ENCODE measurements at places on chromosomes 5 and 9.
A peak's percentile ranks its signal among the peaks of the same experiment; 100 is the strongest.

DNA sequence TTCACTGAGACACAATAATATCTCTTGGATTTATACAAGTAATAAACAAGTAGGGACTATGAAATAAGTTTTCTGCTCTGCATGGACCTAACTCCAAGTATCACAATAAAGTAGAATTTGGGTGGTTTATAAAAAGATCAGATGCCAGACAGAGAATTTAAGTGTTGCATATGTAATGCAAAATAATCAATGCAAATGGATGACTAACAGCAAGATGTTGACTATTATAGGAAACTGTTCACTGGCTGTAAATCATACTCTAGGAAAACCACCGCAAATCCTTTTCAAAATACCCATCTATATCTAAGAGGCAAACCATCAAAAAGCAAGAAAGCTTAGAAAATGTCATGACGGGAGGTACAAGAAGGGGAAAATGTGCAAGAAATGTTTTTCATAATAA lies 539.8 kb upstream of the FAM174A start:
- DNase-seq = no peak

DNA sequence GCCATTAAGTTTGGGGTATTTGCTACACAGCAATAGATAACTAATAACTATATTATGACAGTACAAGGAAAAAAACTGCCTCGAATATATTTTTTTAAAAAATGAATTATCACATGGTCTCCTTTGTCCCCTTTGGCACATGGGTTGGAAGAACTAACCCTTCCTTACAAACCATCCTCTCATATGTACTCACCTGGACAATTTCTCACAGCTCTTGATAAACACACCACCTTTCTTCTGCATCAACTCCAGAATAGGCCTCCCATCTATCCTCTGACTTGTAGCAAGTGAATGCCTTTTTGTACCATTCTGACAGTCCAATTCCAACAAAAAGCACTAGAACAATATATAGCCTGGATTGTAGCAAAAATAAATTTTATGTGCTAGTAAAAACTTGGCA lies 78.7 kb upstream of the LARP1 start:
- no peak for DNase-seq

DNA sequence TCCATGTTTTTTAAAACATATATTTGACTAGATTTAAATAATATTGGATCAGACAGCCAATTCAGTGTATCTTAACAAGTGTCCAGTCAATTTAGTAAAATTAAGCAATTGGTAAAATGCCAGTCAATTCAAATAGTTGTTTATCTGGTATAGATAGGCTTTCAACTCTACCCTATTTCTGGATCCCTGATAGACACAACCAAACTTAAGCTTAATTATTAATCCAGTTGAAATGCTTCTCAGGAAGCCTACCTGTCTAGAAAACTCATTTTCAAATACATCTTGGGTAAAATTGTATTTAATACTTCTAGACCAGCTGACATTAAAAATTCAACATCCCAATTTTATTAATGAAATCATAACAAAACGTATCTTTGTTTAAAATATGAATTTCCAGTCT lies 710.8 kb upstream of the GRAMD2B start:
- DNase-seq = no peak

- DNase-seq = no peak
Measured at GRCh38 chr5:133475986-133476385, 136.4 kb downstream of the FSTL4 start.

DNA sequence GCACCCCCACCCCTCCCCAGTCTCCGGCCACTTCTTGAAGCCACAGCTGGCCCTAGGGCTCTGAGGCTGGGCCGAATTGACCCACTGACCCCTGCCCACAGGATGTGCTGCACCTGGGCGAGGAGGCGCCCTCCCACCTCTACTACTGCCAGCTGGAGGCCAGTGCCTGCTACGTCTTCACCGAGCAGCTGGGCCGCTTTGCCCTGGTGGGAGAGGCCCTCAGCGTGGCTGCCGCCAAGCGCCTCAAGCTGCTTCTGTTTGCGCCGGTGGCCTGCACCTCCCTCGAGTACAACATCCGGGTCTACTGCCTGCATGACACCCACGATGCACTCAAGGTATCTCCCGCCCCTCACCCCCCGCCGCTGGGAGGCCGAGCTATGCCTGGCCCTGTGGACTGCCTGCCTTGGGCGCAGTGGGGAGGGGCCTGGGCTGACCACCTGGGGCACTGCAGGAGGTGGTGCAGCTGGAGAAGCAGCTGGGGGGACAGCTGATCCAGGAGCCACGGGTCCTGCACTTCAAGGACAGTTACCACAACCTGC lies 21.3 kb downstream of the HK3 start:
- DNase-seq = peak; percentile 88

DNA sequence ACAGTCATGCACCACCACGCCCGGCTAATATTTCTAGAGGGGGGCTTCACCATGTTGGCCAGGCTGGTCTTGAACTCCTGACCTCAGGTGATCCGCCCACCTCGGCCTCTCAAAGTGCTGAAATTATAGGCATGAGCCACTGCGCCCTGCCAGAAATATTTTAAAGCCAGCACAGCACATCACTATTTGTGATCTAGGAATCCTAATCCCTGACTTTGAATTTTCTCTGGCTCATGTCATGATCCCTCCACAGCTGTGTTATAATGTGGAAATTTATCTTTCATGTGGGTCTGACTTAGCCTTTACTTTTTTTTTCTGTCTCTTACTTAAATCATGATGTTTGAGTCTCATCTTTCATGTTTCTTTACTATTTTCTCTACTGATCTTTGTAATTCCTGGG lies 18.7 kb upstream of the ITGA1 start:
- no peak for DNase-seq

DNA sequence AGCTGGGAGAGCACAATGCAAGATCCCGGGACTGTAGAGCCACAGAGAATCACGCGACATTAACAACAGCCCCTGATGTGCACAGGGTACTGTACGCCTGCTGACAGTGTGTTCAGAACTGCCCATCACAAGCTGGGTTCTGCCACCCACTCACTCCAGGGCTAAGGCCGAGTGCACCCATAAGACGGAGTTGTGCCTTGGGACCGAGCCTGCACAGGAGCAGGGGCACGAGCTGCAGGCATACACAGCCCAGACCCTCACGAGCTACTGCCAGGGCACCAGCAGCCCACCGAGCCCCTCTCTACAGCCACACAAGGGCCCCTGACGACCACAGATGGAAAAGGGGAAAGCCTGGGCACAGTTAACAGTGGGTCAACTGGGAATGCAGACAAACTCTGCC lies 67.8 kb downstream of the CAMSAP1 start:
- DNase-seq = no peak

DNA sequence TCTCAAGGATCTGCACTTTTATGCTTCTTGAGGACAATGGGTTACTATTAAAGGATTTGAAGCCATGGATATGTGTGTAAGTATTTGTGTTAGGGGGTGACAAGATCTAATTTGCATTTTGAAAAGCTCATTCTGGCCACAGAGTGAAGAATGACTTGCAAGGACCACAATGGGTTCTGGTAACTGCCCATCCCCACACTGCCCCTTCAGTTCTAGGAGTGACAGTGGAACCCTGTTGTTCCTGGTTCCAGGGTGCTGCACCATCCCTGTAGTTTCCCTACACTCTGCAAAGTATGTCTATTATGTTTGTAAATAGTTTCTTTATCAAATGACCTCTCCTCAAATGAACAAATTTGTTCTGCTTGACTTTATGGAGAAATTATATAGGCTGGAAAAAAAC lies 9.7 kb upstream of the SPRY4 start:
- no peak for DNase-seq

- no peak for DNase-seq
Measured at GRCh38 chr5:145568581-145568980, 266.6 kb downstream of the PRELID2 start.

DNA sequence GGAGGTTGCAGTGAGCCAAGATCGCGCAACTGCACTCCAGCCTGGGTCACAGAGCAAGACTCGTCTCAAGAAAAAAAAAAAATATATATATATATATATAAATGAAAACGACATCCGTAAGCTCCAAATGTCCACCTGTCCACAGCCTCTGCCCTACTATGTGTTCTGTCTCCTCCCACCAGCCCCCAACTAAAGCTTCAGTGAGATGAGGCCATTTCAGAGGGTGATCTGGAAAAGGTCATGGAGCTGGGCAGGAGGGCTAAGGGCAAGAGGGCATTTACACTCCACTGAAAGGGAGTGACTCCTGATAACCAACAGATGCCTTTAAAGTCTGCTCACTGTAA lies 2.4 kb downstream of the SPRY4 start:
- no peak for DNase-seq

- DNase-seq = no peak
Measured at GRCh38 chr5:96064877-96065276, 103.2 kb upstream of the ELL2 start.

DNA sequence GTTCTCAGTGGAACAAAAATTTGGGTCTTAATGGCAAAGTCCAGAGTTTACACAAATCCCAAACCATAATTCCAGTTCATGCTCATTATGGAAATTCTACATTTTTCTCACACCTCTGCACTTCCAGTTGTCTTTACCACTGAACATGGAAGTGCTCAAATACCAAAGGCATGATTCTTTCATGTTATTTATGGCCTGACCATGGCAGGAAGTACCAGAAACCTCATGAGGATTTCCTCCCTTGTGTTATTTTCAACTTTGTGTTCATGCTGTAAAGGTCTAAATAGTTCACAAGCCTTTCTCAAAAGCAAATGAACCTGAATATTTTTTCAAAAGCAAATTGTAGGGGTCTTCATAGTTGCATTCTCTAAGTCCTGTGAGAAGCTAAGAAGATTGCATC lies 82.0 kb upstream of the ITGA1 start:
- DNase-seq = no peak

DNA sequence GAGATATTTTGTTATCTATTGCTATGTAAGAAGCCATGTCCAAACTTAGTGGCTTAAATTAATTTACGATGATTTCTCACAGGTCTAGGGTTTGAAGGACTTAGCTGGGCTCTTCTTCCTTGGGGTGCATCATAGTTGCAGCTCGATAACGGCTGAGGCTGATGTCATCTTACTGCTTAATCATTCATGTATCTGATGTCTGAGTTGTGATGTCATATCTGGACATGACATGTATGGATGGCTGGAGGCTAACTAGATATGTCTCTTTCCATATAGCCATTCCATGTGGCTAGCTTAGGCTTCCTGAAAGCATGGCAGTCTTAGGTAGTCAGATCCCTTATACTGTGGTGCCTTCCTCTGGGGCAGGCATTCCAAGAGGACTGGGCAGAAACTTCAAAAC lies 31.6 kb downstream of the ADGRV1 start:
- DNase-seq = no peak

GRCh38 chr5:151477101-151477500 lies 29.7 kb downstream of the SLC36A1 start:
- DNase-seq = no peak

- DNase-seq = no peak
Measured at GRCh38 chr9:21015129-21015815, 16.2 kb downstream of the HACD4 start.

- DNase-seq = no peak
Measured at GRCh38 chr9:106964822-106965525, 102.0 kb downstream of the ZNF462 start.

GRCh38 chr9:23622396-23622795 lies 203.6 kb downstream of the ELAVL2 start:
- DNase-seq = no peak

DNA sequence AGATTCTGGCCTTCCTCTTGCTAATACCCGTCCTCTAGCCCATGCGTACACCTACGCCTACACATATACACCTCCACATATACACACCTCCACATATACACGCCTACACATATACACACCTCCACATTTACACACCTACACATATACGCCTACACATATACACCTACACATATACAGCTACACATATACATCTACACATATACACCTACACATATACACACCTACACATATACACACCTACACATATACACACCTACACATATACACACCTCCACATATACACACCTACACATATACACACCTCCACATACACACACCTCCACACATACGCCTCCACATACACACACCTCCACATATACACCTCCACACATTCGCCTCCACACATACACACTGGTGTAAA lies 27.2 kb downstream of the AK3 start:
- no peak for DNase-seq

- DNase-seq = no peak
Measured at GRCh38 chr9:23830929-23831730, 5.1 kb upstream of the ELAVL2 start.

DNA sequence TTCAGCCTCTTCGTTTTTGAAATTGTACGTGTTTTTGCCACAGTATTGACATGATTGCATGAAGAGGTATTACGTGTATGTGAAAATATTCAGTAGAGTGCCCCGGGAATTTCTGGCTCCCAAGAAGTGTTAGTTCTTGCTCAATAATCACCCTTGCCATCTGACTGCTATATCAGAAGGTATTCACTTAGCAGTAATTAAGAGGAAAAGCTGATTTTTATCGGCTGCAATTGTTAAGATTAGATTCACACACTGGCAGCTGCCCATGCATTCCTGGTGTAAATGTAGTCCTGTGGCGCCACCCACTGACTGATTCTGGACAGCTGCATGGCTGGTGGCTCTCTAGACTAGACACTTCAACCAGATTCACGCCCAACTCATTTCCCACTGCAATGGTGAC lies 440.1 kb upstream of the ADAMTS16 start:
- peak; percentile 68 for DNase-seq

DNA sequence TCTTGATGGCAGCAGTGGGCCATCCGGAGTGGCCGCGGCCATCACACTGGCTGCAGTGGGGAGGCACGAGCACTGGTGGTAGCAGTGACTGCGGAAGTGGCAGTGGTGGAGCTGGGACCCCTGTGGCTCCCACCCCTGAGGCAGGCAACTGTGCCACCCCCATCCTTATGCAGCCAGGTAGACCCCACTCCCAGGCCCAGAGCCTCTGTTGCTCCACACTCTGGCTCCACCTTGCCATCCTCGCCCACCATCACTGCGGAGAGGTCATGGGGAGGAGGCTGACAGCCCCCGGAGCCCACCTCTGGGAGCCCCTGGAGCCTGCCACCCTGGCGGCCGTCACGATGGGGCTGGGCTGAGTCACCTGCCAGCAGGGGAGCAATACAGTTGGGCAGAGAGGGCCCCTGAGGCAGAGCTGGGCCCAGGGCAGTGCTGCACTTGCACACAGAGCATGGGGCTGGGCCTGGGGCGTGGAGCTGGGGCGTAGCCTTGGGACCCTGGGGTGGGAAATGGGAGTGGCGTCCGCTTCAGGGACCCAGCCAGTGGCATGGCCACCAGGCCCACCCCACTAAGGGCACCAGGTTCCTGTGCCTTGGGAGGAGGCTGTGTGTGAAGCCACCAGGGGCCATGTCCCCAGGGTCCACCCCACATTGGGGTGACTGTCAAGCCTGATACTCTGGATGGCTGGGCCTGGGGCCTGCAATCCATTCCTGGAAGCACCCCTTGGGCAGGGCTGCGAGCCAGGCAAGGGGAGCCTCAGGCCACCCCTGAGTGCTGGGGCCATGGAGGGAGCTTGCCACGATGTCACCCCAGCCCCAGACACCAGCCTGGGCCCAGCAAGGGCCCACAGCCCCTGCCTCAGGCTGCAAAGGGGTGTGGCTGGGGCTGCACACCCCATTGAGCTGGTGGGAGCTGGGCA lies 7.7 kb downstream of the AMBP start:
- DNase-seq = no peak

- DNase-seq = no peak
Measured at GRCh38 chr5:141692533-141692888, 10.5 kb upstream of the ARAP3 start.
